CD4-positive, alpha-beta T cell treated with Interleukin-21 for 1 hour (primary cell): ENCODE measurements at places on chromosomes 4 and X.
A peak's percentile ranks its signal among the peaks of the same experiment; 100 is the strongest.

DNA sequence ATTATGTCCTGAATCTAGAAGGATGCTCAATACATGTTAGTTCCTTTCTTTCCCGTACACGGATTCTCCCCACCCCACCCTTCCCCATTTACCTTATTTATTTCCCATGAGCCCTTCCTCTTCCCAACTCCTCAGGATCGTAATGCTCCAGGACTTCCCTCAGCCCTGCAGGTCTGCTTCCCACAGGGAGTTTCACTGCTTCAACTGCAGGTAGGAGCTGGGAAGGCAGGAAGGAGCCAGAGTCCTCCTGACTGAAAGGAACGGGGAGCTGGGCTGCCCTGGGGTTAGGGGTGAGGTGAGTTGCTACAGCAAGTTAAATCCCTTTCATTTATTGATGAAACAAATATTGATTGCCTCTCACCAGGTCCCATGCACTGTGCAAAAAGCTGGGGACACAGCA lies 33.2 kb downstream of the SAT1 start:
- DNase-seq: no peak

GRCh38 chrX:123084797-123085196 lies 99.3 kb upstream of the GRIA3 start:
- no peak for DNase-seq

GRCh38 chrX:74804574-74804973 lies 120.7 kb downstream of the NEXMIF start:
- no peak for DNase-seq

GRCh38 chrX:13688958-13689740 lies at the start of gene RAB9A:
TSS of gene RAB9A (plus strand) at chrX:13689128. CDS start at chrX:13708747, 19,619 bp downstream.
- DNase-seq: peak; percentile 82

- DNase-seq: no peak
These were observed 94.6 kb upstream of the INPP4B start for GRCh38 chr4:142940425-142941330.
